ENCODE measurements at places on chromosomes 2 and 18. TPM values are rescaled to one million over a fixed set of nuclear protein-coding genes. Genes with fewer than 3 reads are reported as not detected.

Gene SPP2
- total RNA-seq, result not detected

Gene EN1
- total RNA-seq, result not detected

Gene CPLX4
- not detected for total RNA-seq

Gene GDF7
- total RNA-seq, result under 0.01 TPM

GRCh38 chr2:173109253-173110188, 33.9 kb downstream of the MAP3K20 start:
- H3K4me3 ChIP-seq, result no peak overlapping the region
- peaks cover 9% of the 10 kb centered on the region for H3K4me1 ChIP-seq
- H3K36me3 ChIP-seq, result no peaks in the 10 kb centered on the region
- H3K27ac ChIP-seq, result peak overlapping the region; percentile 77
- peak; percentile 89 for DNase-seq
- H3K27me3 ChIP-seq, result no peaks in the 10 kb centered on the region

GRCh38 chr2:178448968-178449661, 1.9 kb downstream of the PRKRA start:
- no peaks in the 10 kb centered on the region for H3K27me3 ChIP-seq
- H3K27ac ChIP-seq, result no peak overlapping the region
- no peak for DNase-seq
- H3K4me1 ChIP-seq, result peaks cover 6% of the 10 kb centered on the region
- H3K36me3 ChIP-seq, result peaks cover 17% of the 10 kb centered on the region

DNA sequence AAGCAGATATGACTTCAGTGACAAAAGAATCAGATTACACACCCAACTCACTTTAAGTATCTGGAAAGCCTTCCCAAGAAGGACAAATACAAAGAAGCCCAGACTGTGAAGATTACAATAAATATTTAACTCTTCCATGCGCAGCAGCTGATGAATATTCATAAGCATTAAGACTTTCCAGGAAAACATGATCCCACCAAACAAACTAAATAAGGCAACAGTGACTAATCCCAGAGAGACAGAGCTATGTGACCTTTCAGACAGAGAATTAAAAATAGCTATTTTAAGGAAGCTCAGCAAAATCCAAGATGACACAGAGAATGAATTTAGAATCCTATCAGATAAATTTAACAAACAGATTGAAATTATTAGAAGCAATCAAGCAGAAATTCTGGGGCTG, 108.2 kb upstream of the UBE2E3 start:
- no peaks in the 10 kb centered on the region for H3K36me3 ChIP-seq
- peaks cover 2% of the 10 kb centered on the region for H3K4me1 ChIP-seq
- H3K27me3 ChIP-seq, result no peaks in the 10 kb centered on the region
- H3K4me3 ChIP-seq, result no peak overlapping the region
- H3K27ac ChIP-seq, result no peak overlapping the region

Measured in IMR-90 (cell line).